Activated CD4-positive, alpha-beta T cell treated with anti-CD3 and anti-CD28 coated beads, Interleukin-2, amount 10 ng/mL, durations not matched to agents 24 days and 14 days (primary cell): ENCODE measurements at places on chromosomes 2 and 18. TPM values are rescaled to one million over a fixed set of nuclear protein-coding genes. Genes with fewer than 3 reads are reported as not detected.

The ZRANB3 gene
- 6.8 and 9.2 TPM in 2 replicates for total RNA-seq

DNA sequence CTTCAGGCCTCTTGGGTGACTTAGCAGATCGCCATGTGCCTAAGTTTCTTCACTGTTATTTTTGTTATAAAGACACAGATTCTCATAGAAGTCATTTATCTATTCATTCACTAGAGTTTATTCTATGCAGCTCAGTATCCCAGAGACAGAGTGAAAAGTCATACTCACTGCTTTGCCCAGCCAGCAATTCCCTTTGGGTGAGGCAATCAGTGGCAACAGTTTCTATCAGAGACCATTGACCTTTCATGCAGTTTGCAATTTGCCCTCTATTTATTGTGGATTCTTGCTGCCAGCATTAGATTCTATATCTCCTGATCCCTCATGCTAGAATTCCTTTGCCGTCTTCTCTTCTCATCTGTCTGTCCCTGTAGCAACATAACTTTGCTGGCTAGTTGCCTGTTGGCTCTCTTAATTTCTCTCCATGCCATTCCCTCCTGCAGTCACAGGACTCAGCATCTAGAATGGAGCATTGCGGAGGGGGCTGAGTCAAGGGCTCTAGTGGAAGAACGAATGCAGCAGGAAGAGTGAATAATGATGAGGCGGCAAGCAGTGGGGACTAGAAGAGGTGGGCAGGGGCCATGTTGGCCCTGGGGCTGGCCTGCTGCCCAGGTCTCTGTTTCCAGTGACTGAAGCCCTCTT lies 12.2 kb downstream of the SLC9A4 start:
- no peaks in the 10 kb centered on the region for H3K36me3 ChIP-seq
- no peak overlapping the region for H3K27ac ChIP-seq
- H3K4me3 ChIP-seq: no peak overlapping the region
- peaks cover 29% of the 10 kb centered on the region for H3K27me3 ChIP-seq

The CHRNG gene
- total RNA-seq: not detected in 2 replicates

GRCh38 chr2:237791977-237792727 lies 6.4 kb upstream of the RBM44 start:
- H3K4me3 ChIP-seq: no peak overlapping the region
- peaks cover 9% of the 10 kb centered on the region for H3K36me3 ChIP-seq
- no peak overlapping the region for H3K27ac ChIP-seq
- H3K4me1 ChIP-seq: peaks cover 4% of the 10 kb centered on the region
- H3K27me3 ChIP-seq: no peaks in the 10 kb centered on the region

The ALKAL2 gene
- total RNA-seq: 0.28 and 0.33 TPM in 2 replicates

The GPBAR1 gene
- total RNA-seq: 0.40 and 0.68 TPM in 2 replicates

The ANKRD30B gene
- total RNA-seq: not detected in 2 replicates
